ENCODE measurements at places on chromosomes 1 and 21.

GRCh38 chr1:14320518-14320917 lies 278.0 kb upstream of the KAZN start:
- DNase-seq: no peak

DNA sequence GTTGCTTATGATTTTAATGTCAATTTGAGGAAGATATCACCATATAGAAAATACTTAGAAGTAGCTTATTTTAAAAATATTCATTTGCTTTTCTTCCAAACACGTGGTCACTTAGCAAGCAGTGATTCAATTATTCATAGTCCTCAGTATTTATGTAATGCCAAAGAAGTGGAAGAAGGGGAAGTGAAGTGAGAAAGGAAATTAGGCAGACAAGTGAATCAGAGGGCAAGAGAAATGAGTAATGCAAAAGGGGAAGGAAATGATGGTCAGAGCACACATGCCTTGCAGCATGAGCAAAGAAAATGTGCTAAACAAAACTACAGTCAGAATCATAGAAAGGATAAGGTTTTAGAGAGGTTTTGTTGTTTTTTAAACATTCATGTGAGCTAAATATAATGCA lies 31.8 kb downstream of the SDCCAG8 start:
- DNase-seq: peak; percentile 54

DNA sequence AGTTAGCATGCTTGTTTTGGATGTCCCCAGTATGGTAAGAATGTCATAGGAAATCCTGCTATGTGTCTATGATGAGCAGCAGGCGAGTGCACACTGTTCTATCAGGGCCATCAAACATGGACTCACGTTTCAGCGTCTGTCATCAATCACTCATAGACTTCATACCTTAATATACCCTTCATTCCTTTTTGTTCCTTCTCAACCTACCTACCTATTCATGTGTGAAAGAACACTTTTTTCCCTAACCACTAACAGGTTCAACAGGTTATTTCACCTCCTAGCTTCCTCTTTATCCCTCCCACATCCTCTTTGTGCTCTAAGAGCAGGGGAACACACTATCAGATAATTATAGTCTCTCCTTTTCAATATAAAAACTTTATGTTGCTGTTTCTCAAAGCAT lies 300.6 kb downstream of the TM2D1 start:
- no peak for DNase-seq

GRCh38 chr21:39079617-39080016 lies 103.6 kb downstream of the PSMG1 start:
- DNase-seq: no peak

GRCh38 chr1:160284782-160285344 lies at the start of gene PEX19:
Gene PEX19, minus strand, starts transcription at chr1:160285133. Its CDS starts 9 bp downstream, at chr1:160285124.
- DNase-seq: peak; percentile 97

DNA sequence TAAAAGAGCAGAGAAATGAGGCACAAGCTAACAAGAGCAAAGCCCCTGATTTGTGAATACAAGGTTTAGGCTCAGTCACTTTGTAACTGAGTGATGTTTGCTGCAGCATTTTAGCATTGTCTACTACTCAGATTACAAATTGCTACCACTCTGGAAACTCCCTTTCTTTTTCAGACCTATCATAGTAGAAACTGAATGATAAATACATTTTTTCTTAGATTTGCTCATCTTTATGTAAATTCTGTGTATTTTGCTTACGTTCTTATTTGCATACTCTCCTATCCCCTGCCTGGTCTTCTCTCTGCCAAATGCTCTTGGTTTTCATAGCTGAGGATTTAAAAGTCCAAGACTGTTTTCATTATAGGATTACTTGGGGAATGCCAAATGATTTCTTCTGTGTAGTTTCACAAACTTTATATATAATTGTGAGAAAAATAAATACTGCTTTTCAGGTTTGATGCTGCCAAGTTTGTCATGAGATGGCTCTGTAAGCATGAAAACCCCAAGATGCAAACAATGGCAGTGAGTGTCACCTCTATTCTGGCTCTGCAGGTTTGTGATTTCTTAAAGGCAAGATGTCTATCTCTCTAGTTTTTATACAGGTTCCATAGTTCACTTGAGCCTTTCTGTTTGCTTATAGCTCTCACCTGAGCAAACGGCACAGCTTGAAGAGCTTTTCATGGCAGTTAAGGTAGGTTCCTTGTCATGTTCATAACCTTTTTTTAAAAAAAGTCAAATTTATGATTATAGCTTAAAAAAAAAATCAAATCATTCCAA lies 24.7 kb downstream of the ZYG11A start:
- DNase-seq: peak; percentile 80

- DNase-seq: peak; percentile 99
Observed at GRCh38 chr1:2412395-2412772, at the start of gene PEX10. Gene PEX10, minus strand, starts transcription at chr1:2412564. Its CDS starts 62 bp downstream, at chr1:2412502.

GRCh38 chr1:86498281-86498680 lies 29.6 kb downstream of the CLCA1 start:
- no peak for DNase-seq

DNA sequence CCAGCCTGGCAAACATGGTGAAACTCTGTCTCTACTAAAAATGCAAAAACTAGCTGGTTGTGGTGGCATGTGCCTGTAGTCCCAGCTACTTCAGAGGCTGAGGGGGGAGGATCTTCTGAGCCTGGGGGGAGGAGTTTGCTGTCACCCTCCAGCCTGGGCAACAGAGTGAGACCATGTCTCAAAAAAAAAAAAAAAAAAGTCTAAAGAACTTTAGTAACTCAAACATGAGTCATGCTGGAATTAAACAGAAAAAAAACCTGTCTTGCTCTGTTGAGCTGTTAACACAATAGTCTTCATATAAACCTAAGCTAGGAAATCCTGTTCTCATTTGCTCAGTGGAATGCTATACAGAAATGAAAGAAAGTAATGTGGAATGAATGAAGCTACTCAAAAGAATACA lies 16.7 kb upstream of the DISP1 start:
- DNase-seq: no peak

DNA sequence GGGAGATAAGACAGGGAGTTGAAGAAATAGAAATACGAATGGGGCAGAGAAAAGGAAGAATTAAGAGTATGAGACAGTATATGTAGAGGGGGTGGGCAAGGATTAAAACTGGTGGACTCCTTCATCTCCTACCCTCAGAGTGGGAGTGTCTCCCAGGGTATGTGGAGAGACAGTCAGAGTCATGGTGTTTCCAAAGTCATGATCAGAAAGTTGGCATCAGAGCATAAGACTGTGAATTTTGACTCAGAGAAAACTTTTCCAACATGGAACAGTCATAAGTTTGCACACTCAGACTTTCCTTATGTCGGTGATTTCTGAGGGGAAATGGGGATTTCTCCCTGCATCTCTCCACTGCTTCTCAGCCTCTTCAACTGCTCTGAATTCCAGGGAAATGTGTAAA lies 2.4 kb downstream of the CD84 start:
- no peak for DNase-seq

DNA sequence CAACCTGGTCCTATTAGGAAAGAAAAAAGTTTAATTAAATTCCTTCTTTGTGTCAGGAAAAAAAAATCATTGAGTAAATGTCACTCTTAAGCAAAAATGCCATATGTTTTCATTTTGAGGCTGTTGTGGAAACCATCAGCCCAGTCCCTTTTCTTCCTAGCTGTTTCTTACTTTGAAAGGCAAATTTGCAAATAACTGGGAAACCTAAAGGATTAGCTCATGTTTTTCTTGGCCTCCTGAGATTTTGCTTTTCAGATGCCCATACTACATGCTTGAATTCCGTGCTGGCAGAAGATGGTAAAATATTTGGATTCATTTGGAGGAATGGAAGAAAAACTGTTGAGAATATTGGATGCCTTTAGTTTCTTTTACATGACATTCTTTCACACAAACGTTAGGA lies 182.1 kb upstream of the ADAMTS5 start:
- no peak for DNase-seq

GRCh38 chr1:8120693-8121260 lies 94.7 kb upstream of the ERRFI1 start:
- no peak for DNase-seq

- no peak for DNase-seq
Observed at GRCh38 chr1:231049121-231049979, 9.3 kb upstream of the FAM89A start.

- DNase-seq: peak; percentile 32
Observed at GRCh38 chr1:211135342-211135950, 1.5 kb upstream of the KCNH1 start.

- no peak for DNase-seq
Observed at GRCh38 chr21:45011911-45012661, 62.3 kb upstream of the ADARB1 start.

DNA sequence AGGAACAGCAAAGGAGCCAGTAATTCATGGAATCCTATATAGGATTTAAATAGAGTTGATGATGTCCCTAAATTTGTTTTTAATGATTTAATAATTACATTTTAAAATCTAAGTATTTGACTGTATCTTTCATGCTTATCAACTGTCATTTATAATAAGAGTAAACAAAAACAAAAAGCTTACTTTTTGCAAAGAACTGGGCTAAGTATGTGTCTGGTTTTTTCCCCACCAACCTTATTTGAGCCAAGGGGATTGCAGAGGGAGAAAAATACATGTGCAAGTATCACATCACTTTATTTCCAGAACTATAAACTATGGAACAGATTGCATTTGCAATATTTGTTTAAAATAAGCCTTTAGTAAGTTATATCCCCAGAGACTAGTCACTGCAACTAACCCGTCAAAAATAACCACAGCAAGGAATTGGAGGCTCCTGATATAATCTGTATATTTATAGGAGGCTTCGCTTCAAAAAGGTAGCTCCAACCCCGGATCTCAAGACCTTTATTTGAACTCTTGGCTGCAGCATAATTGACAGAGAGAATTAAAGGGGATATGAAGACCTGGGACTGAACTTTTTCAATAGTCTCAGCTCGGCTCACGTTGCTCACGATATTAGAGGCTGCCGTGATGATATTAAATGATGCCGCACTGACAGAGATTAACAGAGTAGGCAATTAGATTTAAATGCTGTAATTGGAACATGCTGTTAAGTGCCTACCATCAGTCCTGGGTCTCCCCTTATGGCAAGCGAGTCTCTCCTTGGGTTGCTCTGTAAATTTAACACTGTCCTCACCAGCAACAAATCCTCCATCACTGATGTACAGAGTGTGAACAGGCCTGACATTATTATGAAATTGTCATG lies 329.1 kb upstream of the NFIA start:
- no peak for DNase-seq

DNA sequence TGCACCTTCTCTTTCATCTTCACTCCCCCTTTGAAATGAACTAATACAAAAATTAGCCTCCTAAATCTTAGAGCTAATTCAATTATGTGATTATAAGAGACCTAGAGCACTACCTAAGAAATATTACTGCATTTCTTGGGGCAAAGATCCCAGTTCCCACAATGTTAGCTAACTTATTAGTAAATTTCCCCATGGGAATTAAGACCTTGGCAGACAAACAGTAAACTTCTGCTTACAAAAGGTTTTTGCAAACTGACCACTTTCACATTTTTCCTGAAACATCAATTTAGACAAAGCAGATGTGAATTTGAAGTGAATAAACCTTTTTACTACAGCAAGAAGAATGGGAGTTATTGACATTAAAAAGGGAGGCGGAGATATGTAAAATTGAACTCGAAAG lies 34.6 kb upstream of the LHX8 start:
- DNase-seq: no peak

DNA sequence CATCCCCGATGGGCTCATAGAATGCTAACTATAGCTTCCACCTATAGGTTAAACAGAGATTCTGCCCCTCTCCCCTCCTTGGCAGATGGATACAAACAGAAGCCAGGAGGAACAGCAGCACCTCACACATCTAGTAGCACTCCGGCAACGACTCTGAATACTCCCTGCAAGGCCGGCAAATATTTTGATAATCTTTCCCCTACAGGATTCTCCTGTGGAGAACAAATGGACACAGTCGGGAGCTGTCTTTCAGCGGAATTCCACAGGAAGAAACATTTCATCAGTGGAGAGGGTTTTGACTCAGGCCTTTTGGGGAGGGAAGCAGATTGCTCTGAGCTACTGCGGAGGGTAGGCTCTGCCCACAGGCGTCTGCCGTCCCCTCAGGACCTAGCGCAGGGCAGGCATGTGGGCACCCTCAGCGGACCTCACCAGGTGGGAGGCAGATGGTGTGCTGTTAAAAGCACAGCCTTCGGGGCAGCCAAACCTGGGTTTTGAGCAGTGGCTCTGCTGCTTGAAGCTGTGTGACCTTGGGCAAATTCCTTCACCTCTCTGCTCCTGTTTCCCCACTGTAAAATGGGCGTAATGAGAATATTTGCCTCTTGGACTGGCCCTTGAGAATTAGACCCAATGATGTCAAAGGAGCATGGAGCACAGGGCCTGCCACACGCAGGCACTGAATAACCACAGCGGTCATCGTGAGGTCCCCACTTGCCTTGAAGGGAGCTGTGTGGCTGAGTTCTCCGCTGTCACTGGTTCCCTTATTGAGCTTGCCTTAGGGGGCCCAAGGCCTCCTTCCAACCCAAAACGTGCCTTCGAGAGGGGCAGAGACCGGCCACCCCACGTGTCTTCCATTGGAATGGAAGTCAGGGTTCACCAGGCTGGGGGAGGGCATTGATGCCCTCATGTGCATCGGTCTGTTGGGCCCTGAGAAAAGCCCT lies 19.2 kb upstream of the BCAR3 start:
- DNase-seq: no peak

GRCh38 chr1:60670302-60670701 lies 412.1 kb upstream of the NFIA start:
- DNase-seq: no peak

DNA sequence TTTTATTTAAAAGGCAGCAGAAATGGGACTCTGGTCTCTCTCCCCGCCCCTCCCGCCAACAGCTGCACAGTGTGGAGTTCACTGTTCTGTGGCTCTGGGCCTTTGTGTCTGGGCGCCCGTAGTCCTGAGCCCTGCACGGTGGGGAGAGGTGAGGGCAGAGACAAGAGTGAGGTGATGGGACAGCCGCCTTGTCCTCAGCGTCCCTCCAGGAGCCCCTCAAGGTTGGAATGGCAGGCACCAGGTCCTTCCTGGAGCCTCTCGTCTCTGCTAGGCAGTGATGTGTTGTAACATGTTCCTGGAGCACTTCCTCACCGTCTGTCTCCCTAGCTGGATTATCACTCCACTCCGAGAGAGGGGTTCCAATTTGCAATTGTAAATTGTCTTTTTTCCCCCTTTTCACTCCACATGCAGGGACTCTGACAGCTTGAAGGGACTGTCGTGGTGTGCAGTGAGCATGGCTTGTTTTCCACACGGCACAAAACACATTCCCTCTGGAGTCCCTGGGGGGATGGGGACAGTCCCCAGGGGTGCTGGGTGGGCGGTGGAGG lies 44.6 kb upstream of the C1orf174 start:
- no peak for DNase-seq

DNA sequence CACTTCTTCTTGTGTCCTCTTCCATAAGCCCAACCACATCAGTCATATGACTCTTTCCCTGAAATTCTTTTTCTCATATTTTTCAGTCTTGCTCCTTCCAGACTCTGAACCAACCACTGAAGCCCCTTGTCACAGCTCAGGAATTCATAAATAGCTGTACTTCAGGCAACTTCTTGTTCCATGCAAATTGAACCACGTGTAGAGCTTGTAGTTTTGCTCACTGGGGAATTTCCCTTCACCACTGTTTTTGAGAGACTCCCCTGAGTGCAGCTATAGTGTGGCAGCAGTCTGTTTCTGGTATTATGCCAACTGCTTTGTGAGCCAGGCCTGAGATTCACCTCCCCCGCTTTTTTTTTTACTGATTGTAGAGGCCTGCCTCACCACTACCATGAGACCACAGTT lies 150.3 kb upstream of the SPAG17 start:
- peak; percentile 26 for DNase-seq

- DNase-seq: no peak
Observed at GRCh38 chr1:228527596-228527995, 40.4 kb downstream of the RNF187 start.

- DNase-seq: no peak
Observed at GRCh38 chr1:85368073-85368770, 91.8 kb upstream of the BCL10 start.
